ENCODE measurements at places on chromosomes 2 and 18.

DNA sequence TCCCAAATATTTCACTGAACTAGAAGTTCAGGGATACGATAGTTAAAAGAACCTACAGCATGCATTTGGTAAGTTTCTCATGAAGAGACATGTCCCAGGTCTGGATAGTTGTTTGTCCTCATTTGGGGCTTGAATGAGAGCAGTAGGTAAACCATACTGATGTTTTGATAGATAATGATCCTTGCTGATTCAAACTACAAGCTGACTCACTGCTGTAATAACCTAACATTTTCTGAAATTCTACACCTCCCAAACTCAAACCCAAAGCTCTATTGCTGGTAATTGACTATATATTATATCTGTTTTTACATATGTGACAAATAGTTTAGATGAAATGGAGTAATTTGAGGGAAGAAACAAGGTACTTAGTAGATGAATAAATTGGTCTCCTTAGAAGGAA lies 154.1 kb upstream of the BOD1L2 start:
- DNase-seq: no peak

DNA sequence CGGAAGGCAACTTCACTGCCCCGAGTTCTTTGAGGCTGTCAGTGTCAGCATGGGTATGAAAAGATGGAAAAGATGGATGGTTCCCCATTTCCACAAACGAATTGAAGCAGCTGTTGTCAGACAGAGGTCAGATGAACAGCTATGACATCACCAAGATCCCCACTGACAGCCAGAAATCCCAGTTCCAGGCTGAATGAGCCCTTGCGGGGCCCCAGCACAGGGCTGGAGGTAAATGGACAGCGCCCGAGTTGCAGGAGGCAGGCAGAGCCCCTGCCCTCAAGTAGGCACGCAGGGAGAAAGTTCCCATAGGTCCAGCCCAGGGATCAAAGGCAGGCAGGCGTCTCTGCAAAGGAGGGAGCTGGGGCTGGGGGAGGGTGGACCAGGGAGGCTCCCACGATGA lies 169.5 kb upstream of the AGAP1 start:
- DNase-seq: no peak

DNA sequence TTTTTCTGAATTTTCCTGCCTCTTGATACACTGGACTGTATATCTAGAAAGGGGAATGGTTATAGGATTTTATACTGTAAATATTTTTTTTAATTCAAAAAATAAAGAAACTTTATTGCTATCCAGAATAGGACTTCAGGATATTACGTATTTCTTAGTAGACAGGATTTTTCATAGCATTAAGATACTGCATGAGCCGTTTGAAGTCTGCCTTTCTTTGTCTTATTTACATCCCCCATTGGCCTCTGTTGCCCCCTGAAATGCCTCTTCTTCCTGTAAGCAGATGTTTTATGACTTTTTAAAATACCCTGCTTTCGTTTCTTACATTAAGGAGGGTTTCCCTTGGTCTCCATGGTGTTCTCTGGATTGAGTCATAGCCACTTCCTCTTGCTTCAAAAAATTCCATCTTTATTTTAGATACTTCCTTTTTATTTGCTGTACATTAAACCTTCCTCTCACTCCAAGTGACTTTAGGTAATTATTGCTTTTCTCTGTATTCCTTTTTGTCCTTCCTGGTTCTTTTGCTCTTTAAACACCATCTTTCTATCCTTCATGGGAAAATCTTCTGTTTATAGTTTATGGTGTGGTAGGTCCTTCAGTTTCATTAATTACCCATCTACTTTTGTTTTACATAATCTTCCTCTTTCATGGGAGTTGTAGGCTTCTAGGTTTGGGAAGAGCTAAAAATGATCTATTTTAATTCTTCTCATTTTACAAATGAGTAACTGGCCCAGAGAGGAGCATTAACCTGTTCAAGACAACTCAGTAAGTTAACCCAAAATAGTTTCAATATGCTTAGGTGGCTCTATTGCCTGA lies 72.6 kb downstream of the ZNF532 start:
- DNase-seq: no peak

DNA sequence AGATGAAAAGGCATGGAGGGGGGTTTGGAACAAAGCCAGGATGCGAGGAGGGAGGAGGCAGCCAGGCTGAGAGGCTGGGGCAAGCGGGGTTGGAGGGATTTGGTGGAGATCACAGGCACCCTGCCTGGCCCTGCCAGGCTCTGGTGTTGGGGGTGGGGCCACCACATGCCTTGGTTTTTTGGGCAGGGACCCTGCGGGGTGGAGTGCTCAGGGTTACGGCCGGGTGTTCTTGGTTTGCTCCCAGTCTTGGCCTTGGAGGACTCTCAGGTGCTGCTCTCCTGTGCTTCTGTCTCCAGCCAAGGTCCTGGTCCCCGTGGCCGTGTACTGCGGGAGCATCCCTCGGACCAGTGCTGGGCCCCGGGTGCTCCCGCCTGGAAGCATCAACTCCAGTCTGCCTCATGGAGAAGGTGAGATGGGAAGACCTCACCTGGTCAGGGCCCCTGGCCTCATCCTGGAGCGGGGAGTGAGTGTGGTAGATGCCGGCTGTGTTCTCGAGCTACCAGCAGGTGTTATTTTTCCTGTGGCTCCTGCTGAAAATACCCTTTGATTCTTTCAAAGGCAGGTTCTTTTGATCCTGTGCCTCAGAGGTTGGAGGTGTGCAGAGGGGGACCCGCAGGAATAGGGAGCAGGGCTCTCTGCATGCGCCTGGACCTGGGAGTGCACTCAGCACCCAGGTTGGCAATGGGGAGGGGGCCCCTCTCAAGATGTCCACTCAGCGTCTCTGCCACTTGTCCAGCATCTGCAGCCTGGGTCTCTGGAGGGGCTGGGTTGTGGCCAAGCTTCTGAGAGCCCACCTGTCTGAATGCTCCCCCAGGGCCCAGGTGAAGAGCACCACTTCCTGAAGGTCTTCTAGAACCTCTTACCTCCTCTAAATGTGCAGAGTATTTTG lies 17.0 kb downstream of the TOGARAM2 start:
- DNase-seq: no peak

DNA sequence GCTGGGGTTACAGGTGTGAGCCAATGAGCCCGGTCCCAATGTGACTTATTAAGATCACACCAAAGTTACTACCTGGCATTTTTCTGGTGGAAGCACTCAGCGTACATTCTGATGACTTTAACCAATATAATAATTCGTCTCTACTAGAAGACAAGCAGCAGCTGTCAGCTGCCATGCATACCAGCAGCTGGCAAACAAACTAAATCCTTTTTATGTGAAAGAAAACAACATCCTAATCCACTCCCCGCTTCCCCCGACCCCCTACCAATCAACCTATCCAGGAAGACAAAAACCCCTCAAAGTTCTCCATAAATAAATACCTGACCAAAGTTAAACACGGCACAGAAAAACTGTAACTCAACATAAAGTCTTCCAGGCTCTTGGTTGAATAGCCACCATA lies 42.1 kb downstream of the GPR155 start:
- DNase-seq: no peak

- no peak for DNase-seq
These were observed 121.6 kb downstream of the PTGR3 start for GRCh38 chr18:75087119-75088020.

GRCh38 chr2:85796341-85797262 lies 42.8 kb downstream of the ATOH8 start:
- no peak for DNase-seq

GRCh38 chr18:77210249-77210648 lies 39.4 kb upstream of the GALR1 start:
- DNase-seq: no peak

DNA sequence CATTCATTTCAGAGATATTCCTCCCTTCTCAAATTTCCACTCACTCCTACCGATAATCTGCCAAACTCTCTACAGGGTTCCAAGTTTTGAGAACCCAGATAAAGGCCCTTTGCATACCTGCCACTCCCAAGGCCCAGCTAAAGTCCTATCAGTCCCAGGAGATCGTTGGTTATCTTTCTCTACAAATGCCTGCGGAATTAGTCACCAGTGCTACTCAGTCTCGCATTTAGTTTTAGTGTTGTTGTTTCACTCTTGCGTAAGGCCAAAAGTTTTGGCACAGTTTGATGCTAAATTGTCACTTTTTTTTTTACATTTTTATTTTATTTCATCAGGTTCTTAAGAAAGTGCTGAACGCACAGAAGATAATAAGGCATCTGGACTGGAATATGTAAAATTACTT lies 29.2 kb upstream of the SETBP1 start:
- no peak for DNase-seq

GRCh38 chr2:241760301-241760771 lies 16.3 kb upstream of the GAL3ST2 start:
- no peak for DNase-seq

- DNase-seq: no peak
These were observed 23.2 kb downstream of the DOCK10 start for GRCh38 chr2:225019105-225019504.

DNA sequence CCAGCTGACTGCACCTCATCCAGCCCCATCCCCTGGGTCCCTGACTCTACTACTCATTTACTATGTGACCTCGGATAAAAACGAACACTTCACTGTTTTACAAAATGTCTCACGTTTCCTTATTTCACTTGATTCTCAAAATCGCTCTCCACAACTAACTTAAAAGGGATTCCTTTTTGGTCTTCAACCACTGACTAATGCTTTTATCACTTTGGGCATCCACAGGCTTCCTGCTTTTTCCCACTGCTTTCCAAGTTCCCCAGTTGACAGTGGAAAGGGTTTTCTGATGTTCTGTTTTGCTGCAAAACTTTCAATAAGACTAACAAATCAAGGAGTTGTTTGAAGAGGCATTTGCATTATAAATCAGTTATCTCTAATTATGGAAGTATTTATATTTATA lies 24.1 kb downstream of the EIF2AK3 start:
- no peak for DNase-seq

GRCh38 chr2:52082646-52083045 lies 1050.7 kb upstream of the NRXN1 start:
- DNase-seq: no peak

DNA sequence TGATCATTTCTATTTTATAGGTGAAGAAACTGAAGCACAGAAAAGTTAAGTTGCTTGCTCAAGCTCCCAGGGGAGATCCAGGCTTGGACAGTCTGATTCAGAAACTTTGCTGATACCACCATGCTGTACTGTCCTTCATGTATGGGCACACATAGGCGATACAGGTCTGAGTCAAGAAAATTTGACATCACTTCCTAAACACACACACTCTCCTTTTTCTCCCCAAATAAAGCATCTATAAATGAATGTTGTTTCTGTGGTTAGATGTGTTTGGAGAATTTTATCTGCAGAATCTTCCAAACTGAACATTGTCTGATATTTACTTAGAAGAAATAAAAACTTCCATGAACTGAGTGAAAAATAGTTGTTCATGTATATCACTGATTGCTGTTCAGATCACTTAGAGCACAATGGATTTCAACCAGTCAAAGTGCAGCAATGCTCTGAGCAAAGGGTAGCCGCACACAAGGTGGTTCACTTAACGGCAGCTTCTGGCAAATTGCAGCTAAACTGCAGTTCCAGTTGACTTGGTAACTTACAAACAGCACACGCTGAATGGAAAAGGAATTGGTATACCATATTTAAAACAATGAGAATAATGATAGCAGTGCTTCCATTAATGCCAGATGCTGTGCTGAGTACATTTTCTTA lies 10.0 kb upstream of the AGFG1 start:
- DNase-seq: no peak

DNA sequence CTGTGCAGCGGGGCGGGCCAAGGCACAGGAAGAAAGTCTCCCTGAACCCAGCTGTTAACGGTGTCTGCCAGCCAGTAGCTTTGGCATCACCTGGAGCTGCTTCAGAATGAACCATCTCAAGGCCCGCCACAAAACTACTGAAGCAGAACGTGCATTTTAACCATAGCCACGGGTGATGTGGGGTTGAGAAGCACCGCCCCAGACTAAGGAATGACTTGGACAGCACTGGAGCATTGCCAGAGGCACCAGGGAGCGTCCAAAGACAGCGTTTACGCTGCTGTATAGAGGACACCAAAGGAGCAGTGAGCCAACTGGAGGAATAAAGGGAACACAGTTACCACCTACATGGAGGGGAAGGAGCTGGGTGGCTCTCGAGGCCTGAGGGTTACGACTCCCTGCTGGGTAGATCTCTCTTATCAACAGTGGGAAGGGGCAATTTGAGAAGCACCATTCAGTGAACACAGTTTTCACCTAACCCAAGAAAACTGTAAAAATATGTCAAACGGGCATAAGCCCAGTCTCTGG lies 28.4 kb upstream of the LONRF2 start:
- DNase-seq: no peak

DNA sequence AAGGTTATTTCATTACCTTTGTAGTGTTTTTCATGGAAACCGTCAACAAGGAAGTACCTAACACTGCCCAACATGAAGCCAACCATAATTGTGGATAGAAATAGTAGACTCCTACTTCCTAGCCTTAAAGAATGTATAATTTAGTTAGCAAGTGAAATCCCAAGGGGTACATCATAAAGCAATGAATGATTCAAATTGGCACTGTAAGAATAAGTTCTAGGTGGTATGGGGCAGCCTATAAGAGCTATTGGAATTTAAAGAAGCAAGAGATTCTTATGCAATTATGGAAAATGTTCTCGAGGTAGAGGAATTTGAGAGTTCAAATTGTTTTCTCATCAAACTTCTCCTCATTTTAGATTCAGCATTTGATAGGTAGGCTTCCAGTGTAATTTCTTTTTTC lies 157.9 kb downstream of the FMNL2 start:
- no peak for DNase-seq

GRCh38 chr2:30184035-30184434 lies 37.2 kb downstream of the YPEL5 start:
- DNase-seq: no peak

DNA sequence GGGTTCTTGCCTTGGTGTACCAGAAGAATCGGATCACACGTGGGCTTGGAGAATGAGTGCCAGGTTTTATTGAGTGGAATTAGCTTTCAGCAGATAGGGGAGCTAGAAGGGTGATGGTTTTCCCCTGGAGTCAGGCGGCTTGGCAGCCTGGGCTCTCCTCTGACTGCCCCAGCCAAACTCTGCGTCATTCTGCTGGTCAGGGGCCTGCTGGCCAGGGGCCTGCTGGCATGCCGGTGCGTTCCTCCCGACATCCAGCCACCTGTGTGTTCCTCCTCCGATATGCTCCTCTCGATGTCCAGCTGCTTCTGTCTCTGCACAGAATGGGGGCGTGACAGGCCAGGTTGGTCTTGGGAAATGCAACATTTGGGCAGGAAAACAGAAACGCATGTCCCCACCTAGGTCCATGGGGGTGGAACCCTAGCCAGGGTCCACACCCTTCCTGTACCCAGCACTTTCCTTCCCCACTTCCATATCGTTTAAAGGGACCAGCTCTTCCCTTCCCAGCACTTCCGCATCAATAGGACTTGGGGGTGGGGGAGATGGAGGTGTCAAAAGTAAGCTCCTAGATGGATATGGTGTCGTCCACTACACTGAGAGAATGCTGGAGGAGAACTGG lies 85.3 kb downstream of the VWA3B start:
- no peak for DNase-seq

Measured in activated T-cell treated with anti-CD3 and anti-CD28 coated beads, Interleukin-2, amount 50 U/mL, for 48 hours (primary cell).